ENCODE measurements at places on chromosomes 7 and 10. TPM values are rescaled to one million over a fixed set of nuclear protein-coding genes. Genes with fewer than 3 reads are reported as not detected.

The CACNB2 gene
- total RNA-seq = 31.2 TPM

The NEUROG3 gene
- total RNA-seq = not detected

The CCSER2 gene
- total RNA-seq = 96.6 TPM

The SEPHS1 gene
- total RNA-seq = 70.8 TPM

The FKBP6 gene
- not detected for total RNA-seq

The MOGAT3 gene
- not detected for total RNA-seq

The TRPV6 gene
- 0.55 TPM for total RNA-seq

The NEUROD6 gene
- 0.93 TPM for total RNA-seq

The FAM180A gene
- total RNA-seq = 3.6 TPM

The AEBP1 gene
- total RNA-seq = 143 TPM

The CALML5 gene
- total RNA-seq = 3.3 TPM

The SEMA3D gene
- total RNA-seq = 53.6 TPM

The CDH23 gene
- total RNA-seq = 75.4 TPM

The GPC2 gene
- total RNA-seq = 28.8 TPM

The PHYHIPL gene
- total RNA-seq = 46.2 TPM

The SPDYE2 gene
- 0.27 TPM for total RNA-seq

The ETV1 gene
- 20.0 TPM for total RNA-seq

The COBL gene
- 22.3 TPM for total RNA-seq

The CASD1 gene
- 95.9 TPM for total RNA-seq

The TMEM196 gene
- 9.7 TPM for total RNA-seq

The SORCS3 gene
- total RNA-seq = 3.6 TPM

The CTNNA3 gene
- 9.3 TPM for total RNA-seq

The LBX1 gene
- total RNA-seq = not detected

The GNB2 gene
- 103 TPM for total RNA-seq

The SPAM1 gene
- total RNA-seq = not detected

The GHRHR gene
- not detected for total RNA-seq

The TAS2R41 gene
- not detected for total RNA-seq

The C10orf67 gene
- 0.11 TPM for total RNA-seq

The P4HA1 gene
- total RNA-seq = 107 TPM

The DGKI gene
- 21.1 TPM for total RNA-seq

The GRID2IP gene
- total RNA-seq = not detected

The CCL26 gene
- total RNA-seq = 2.6 TPM

The LEP gene
- not detected for total RNA-seq

The FAM25C gene
- total RNA-seq = not detected

The AKR1D1 gene
- total RNA-seq = not detected

The SSC4D gene
- total RNA-seq = 1.5 TPM

The SPDYE5 gene
- total RNA-seq = 0.22 TPM

The TMEM130 gene
- total RNA-seq = 14.4 TPM

The TDRD1 gene
- 0.38 TPM for total RNA-seq

The FAM237B gene
- not detected for total RNA-seq

The TMEM270 gene
- not detected for total RNA-seq

The GHITM gene
- total RNA-seq = 125 TPM

The RHOBTB1 gene
- total RNA-seq = 41.4 TPM

The STEAP4 gene
- total RNA-seq = 20.4 TPM

The MMD2 gene
- total RNA-seq = 5.7 TPM

The MBL2 gene
- not detected for total RNA-seq

The AZGP1 gene
- 15.0 TPM for total RNA-seq

The DOCK1 gene
- 77.0 TPM for total RNA-seq

The TWIST1 gene
- 24.9 TPM for total RNA-seq

The CEP55 gene
- 7.3 TPM for total RNA-seq

The GARIN1A gene
- 0.49 TPM for total RNA-seq

The KMT2C gene
- total RNA-seq = 179 TPM

The FAM131B gene
- total RNA-seq = 13.0 TPM

The GBF1 gene
- total RNA-seq = 46.9 TPM

The CNNM1 gene
- 2.4 TPM for total RNA-seq

The TCF7L2 gene
- total RNA-seq = 21.1 TPM

The C10orf53 gene
- not detected for total RNA-seq

Measured in camera-type eye (tissue), 1 donor.